ENCODE measurements at places on chromosomes 13 and 19.

GRCh38 chr19:51505904-51506303, 4.3 kb upstream of the SIGLEC12 start:
- no peak for DNase-seq

DNA sequence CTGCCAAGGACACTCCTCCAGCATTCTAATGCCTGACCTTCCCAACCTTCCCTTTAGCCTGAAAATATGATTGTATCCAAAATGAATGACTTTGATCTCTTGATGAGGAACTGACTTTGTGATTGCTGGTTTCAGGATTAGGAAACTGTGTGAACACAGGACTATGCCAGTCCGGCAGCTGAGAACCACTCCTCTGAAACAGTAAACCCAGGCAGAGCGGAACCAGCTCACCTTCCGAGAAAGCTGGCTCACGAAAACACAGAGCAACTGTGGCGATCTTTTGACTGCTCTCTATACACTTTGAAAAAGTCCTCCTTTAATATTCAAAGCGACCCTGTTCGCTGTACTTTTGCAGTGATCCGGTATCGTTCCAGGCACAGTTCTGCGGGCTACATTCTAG, 258.8 kb upstream of the IRS2 start:
- no peak for DNase-seq

GRCh38 chr19:45879055-45879454, 6.9 kb downstream of the IRF2BP1 start:
- no peak for DNase-seq

- no peak for DNase-seq
Observed at GRCh38 chr19:34969721-34970120, 5.7 kb upstream of the ZNF792 start.

- DNase-seq: no peak
Observed at GRCh38 chr13:30172593-30173302, 134.6 kb downstream of the KATNAL1 start.

GRCh38 chr19:55350620-55351315, 3.8 kb downstream of the COX6B2 start:
- DNase-seq: no peak

DNA sequence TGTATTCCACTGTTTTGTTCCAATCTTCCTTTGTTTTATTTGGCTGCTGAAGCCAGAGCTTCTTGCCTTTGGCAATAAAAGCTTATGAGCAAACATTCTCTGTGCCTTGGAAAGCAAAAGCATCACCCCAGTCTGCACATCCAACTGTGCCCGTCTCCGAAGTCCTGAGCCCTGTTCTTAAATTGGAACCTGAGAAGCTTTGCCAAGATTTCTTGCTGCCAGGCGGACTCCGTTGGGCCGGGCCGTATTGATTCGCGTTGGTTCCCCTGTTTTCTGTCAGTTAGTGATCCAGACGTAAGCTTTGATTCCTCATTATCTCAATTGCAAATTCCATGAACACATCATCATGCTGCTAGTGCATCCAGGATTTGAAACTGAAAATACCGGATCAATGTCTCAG, 793.0 kb downstream of the OLFM4 start:
- DNase-seq: no peak

DNA sequence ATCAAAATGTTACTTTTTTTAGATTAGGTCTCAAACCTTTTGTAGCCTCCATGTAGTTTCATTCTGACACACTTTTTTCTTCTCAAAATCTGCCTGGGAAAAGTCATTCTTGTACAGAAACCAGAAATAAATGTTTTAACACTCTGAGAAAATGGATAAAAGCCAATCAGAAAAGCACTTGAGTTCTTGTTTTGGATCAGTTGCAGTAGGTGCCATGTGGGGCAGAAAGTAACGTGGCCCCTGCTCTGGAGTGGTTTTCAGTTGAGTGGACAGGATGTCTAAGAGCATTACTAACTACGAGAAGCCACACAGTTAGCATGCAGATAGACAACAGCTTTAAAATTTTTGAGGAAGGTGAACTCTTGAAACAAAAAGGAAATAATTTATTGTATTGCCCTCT, 19.1 kb downstream of the GPR183 start:
- DNase-seq: no peak

DNA sequence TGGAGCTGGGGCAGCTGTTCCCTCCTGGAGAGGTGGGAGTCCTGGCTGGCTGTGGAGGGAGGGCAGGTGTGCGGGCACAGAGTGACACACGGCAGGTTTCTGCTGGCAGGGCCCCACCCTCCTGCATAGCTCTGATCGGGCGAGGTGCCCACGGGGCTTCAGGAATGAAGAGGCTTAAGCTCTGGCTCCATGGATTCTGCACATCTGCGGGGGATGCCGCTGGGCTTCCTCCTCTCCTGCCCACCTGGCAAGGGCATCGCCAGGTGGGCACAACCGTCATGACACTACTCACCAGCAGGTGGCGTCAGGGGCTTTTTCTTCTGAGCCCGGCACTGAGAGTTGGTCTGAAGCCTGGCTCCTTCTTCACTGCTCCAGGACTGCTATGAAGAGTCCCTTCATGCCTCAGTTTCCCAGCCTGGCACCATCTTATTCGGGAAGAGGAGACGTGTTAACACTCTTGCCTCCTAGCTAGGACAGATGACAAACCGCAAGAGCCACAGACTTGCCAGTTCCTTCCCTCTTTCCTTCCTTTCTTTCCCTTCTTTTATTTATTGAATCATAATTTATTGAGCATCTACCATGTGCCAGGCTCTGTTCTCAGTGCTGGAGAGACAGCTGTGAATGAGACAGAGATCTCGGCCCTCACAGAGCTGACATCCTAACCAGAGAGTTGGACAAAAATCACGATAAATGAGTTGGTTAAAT, 15.2 kb upstream of the PAK4 start:
- DNase-seq: no peak

- DNase-seq: no peak
Observed at GRCh38 chr19:35378356-35378755, 7.5 kb downstream of the GPR42 start.

- no peak for DNase-seq
Observed at GRCh38 chr19:53853707-53854106, 14.0 kb upstream of the MYADM start.

- no peak for DNase-seq
Observed at GRCh38 chr13:43110036-43110435, 86.7 kb downstream of the DNAJC15 start.

DNA sequence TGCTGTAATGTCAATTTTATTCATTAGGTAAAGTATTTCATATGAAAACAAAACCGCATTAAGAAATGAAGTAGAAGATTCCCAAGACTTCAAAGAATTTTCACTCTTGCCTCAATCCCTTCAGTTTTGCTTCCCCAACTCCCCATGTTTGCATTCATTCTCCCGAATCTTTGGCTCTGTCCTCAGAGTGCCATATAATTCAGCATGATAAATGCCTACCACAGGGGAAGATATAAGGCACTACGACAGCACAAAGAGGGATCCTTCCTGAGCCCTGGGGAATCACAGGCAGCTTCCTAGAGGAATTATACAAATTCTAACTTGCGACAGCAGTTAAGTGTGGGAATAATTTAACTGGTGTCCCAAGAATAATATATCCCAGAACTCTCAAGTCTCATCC, 68.5 kb downstream of the TSC22D1 start:
- no peak for DNase-seq

- no peak for DNase-seq
Observed at GRCh38 chr19:39411081-39411831, 1.2 kb upstream of the PLEKHG2 start.

DNA sequence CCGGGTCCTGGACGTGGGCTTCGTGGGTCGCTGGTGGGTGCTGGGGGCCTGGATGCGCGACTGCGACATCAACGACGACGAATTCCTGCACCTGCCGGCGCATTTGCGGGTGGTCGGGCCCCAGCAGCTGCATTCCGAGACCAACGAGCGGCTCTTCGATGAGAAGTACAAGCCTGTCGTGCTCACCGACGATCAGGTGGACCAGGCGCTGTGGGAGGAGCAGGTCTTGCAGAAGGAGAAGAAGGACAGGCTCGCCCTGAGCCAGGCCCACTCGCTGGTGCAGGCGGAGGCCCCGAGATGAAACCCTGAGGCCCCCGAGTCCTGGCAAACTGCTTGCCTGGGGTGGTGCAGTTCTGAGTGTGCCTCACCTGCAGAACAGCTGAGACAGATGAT, 787 bp downstream of the TIMM29 start:
- no peak for DNase-seq

DNA sequence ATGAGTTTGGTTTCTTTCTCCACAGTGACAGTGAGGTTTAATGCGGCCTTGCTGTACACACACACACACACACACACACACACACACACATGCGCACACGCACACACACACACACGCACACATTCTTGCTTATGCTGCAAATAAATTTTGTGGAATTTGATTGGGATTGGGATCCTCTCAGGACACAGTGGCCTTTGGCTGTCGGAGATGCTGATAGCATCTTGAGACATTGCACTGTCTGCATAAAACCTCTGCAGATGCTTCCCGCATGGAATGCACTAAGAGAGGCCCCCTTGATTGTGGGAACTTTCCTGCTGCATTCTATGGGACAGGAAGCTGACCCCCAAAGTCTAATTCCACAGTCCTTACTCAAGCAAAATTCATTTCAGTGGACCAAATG, 145.6 kb downstream of the FLT1 start:
- no peak for DNase-seq

DNA sequence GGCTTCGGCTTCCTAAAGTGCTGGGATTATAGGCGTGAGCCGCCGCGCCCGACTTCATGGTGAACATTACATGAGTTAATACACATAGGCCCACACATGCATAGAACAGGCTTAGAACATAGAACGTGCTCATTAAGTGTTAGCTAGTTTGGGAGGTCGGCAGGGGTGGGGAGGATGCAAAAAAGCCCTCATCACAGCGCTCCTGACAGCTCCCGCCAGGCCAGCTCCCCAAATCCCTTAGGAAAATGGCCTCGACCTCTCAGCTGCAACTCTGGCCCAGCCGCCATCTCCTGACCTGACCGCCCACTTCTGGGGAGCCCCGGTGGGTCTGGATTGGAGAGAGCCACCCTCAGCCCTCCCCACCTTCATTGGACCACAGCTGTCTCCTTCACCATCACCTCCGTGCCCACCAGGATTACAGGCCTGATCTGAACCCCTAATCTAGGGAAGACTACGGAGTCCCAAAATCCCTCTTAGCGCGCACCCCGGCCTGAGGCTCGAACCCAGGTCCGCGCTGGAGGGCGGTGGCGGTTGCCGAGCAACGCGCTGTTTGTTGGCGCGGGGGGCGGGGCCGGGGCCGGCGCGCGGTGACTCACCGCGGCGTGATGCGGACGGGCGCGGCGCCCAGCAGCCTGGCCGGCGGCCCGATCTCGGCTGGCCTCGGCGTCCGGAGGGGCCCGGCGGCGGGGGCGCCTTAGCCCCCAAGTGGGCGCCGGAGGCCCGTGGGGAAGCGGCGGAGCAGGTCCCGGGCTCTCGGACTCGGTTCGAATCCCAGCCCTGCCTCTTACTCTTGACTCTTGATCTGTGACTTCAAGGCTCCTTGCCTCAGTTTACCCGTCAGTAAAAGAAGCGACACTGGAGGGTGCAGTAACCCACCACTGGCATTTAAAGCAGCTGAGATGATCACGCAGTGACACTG, 26.7 kb upstream of the NANOS3 start:
- DNase-seq: no peak

DNA sequence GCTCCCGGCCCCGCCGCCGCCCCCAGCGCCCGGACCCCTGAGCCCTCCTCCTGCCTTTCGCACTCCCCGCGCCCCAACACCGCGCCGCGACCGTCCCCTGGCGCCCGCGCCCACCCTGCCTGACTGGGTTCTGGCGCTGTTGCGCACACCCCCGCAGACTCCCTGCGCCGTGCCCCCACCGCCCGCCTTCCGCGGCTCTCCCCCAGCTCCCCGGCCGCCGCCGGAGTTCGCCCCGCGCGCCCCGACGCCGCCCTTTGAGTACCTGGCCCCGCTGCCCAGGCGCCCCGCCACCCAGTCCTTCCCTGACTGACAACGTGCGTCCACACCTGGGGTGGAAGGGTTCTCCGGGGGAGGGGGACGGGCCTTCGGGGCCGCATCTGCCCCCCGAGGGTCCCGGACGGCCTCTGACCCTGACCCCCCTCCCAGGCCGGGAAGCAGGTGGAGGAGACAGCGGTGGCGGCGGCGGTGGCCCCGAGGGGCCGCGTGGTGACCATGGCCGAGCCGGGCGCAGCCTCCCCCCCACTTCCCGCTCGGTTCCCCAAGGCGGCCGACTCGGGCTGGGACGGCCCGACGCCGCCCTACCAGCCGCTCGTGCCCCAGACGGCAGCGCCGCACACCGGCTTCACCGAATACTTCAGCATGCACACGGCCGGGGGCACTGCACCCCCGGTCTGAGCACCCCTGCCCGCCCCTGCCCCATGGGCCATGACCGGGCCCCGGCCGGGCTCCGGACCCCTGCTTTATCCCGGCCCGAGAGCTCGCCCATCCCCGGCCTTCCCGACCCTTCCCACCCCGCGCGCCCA, 1.4 kb upstream of the MEGF8 start:
- no peak for DNase-seq

GRCh38 chr13:102930566-102930965, 84.7 kb downstream of the ERCC5 start:
- no peak for DNase-seq

- no peak for DNase-seq
Observed at GRCh38 chr13:58852076-58852475, 1220.5 kb downstream of the PCDH17 start.

- no peak for DNase-seq
Observed at GRCh38 chr19:2123682-2124387, 27.1 kb downstream of the IZUMO4 start.

- no peak for DNase-seq
Observed at GRCh38 chr19:49017041-49017665, at the start of gene LHB. Gene LHB (minus strand): TSS chr19:49017091. CDS start chr19:49017081, 10 bp downstream.

GRCh38 chr19:1744133-1744665, 9.1 kb upstream of the ONECUT3 start:
- DNase-seq: no peak

GRCh38 chr13:27924529-27925141, 4.8 kb downstream of the PDX1 start:
- no peak for DNase-seq

GRCh38 chr13:111289251-111289650, 31.2 kb upstream of the TEX29 start:
- DNase-seq: no peak

DNA sequence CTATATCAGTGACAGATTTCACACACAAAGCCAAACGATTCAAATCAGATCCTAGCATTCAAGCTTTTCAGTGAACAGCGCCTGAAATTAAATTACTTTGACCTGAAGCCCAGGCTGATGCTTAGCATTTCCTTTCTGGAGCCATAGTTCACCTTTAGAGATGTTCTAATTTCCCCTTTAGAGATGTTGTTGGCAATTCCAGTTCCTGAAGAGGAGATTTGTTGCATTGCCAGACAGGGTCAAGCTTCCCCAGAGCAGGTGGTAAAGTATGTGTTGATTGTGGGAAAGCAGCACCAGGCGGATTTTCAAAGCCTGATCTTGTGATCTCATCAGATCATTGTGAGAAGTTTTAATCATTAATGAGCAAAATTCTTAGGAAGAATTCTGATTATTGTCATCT, 609.8 kb upstream of the KLF12 start:
- no peak for DNase-seq

GRCh38 chr19:48537541-48537940, 14.4 kb upstream of the SULT2B1 start:
- no peak for DNase-seq
